T-helper 22 cell (primary cell): ENCODE measurements at places on chromosomes 4 and X.

- DNase-seq: no peak
These were observed 194.0 kb upstream of the NUDT6 start for GRCh38 chr4:123116412-123116811.

DNA sequence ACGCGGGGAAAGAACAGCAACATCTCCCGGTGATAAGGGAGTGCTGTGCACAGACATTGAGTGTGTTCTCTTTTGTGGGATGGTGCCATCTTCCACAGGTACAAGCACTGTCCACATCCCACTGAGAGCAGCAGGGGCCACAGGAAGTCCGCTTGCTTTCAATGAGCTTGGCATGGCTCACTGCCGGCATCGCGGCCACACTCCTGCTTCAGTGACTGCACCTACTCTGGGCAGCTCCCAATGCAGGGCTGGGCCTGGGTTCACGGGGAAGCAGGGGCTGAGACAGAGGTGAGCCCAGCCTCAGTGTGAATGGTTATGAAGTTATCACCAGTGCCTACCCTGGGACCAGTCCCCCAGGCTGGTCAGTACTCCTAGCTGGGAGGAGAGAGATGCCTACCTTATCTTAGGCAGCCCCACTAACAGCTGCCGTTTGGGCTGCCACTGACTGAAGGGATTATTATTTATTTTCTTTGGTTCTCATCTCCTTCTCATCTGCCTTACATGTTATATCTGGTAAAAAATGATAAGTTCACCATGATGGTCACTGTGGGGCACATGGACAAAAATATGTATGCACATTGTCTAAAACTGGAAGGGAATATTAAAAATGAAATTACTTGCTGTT, 99.2 kb downstream of the MGST2 start:
- DNase-seq: no peak

DNA sequence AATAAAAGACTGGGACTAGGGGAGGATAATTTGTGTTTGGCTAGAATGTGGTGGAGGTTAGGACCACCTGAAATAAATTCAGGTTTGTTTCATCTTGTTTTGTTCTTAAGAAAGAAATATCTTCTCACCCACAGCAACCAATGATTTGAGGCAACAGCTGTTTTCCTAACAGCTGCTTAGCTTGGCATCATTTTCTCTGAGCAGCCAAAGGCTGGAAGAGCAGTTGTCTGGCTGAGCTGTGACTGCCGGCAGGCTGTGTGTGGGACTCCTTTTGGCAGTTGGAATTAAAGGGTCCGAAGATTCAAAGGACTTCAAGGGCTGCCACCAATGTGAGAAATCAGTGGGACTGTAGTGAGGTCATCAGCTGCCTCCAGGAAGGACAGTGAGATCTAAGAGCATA, 5.0 kb downstream of the TRIM75 start:
- no peak for DNase-seq

DNA sequence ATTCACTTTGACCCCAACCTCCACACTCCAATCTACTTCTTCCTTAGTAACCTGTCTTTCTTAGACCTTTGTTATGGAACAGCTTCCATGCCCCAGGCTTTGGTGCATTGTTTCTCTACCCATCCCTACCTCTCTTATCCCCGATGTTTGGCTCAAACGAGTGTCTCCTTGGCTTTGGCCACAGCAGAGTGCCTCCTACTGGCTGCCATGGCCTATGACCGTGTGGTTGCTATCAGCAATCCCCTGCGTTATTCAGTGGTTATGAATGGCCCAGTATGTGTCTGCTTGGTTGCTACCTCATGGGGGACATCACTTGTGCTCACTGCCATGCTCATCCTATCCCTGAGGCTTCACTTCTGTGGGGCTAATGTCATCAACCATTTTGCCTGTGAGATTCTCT, 344 bp downstream of the OR13H1 start:
- no peak for DNase-seq

DNA sequence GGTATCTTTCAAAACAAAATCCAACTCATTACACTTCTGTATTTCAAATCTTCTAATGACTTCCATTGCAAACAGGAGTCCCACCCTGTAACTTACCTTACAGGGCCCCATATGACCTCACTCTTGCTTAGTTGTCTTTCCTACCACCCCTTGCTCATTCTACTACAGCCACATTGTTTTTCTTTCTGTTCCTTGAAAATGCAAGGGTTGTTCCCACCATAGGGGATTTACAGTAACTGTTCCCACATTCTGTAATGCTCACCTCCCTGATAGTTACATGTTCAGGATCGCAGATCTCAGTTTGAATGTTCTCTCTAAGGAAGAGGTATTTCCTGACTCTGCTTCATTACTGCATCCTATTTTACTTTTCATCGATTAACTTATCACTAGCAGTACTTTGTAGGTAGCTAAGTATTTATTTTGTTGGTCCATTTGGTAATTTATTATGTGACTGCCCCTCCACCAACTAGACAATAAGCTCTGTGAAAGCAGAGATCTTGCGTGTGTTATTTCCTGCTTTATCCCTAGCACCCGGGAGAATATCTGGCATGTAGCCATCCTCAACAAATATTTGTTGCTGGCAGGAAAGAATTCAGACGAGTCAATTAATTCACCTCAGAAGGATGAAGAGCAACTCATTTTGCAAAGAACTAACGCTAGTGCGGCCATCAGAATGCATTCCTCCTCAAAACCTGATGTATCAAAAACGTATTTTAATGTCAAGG, 21.4 kb downstream of the MAOB start:
- no peak for DNase-seq

DNA sequence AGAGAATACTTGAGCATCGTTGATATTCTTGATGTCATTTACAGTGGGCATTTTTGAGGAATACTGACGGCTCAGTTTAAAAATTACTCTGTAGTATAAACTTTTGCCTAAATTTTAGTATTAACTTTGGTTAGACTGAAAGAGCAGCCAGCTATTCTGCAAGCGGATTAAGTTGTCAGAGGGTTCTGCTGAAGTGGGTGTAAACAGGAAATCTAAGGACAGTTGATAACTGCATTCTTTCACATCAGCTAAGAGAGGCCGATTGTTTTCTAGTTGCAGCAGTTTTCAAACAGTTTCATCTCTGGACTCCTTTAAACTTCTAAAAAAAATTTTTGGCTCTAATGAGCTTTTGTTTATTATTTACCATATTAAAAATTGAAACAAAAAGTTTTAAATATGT, 149.6 kb downstream of the RAPGEF2 start:
- DNase-seq: no peak

- no peak for DNase-seq
These were observed 281.8 kb upstream of the UGT8 start for GRCh38 chr4:114316789-114317188.

GRCh38 chr4:2353222-2354107, 65.0 kb downstream of the ZFYVE28 start:
- no peak for DNase-seq

GRCh38 chr4:13694256-13694655, 66.7 kb upstream of the BOD1L1 start:
- no peak for DNase-seq
